ENCODE measurements at places on chromosomes 1 and 21.

- DNase-seq, result no peak
These were observed 245.3 kb downstream of the SLC45A1 start for GRCh38 chr1:8562881-8563865.

GRCh38 chr21:35138665-35139381 lies 89.7 kb upstream of the RUNX1 start:
- peak; percentile 7 for DNase-seq

GRCh38 chr1:153939476-153939875 lies 7.0 kb downstream of the DENND4B start:
- DNase-seq, result no peak

DNA sequence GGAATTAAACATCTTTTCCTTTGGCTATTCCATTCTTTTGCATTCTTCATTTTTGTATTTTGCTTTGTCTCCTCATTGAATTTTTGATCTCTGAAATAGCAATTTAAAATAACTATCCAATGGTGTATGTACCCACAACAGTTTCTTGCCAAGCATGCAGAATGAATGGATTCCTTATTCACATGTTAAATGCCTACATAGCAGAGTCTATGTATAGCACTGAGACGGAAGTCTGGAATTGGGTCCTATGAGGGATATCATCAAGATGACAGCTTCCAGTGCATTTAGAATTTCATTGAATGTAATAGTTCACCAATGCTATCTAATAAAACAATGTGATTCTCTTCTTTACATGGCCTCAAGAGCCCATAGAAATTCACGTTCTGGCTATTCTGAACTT lies 97.5 kb downstream of the MRPS6 start:
- DNase-seq, result no peak

DNA sequence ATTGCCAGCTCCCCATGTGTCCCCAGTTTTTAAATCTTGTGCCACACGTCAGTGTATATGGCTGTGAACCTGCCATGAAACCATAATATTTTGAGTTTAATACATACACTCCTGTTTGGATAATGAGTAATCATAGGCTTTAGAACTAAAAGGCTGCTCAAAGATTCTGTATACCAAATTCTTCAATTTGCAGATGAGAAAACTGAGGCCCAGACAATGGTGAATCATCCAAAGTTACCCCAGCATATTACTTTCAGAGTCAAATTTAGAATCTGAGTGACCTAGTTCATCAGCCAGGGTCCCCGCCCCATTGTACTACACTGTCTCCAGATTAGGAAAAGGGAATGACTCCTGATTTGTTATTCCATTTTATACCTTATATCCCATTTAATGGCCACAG lies 224.6 kb downstream of the FGGY start:
- DNase-seq, result no peak

- DNase-seq, result no peak
These were observed 176.7 kb downstream of the GALNT2 start for GRCh38 chr1:230243583-230244353.

DNA sequence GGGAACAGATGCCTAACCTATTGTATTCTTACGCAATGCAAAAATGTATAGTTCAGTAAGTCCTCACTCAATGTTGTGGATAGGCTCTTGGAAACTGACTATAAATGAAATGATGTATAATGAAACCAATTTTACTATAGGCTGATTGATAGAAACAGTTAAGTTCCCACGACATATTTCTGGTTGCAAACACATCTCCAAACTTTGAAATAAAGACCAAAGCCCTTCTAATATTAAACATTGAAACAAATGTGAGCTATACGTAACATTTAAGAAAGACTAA lies 29.1 kb downstream of the MAP3K21 start:
- DNase-seq, result no peak
